Right renal cortex interstitium (tissue), 3 donors: ENCODE measurements at places on chromosomes 1 and 21. TPM values are rescaled to one million over a fixed set of nuclear protein-coding genes. Genes with fewer than 3 reads are reported as not detected.

CD1D gene
- 6.1 TPM for polyA plus RNA-seq

CSTB gene
- polyA plus RNA-seq, result 44.0 TPM

RGSL1 gene
- polyA plus RNA-seq, result 0.07 TPM

OR2T11 gene
- not detected for polyA plus RNA-seq

DMRTA2 gene
- polyA plus RNA-seq, result not detected

HMCN1 gene
- 59.8 TPM for polyA plus RNA-seq

RIPK4 gene
- 18.7 TPM for polyA plus RNA-seq

CCDC27 gene
- polyA plus RNA-seq, result 0.30 TPM

GPR37L1 gene
- 0.03 TPM for polyA plus RNA-seq

TEX38 gene
- polyA plus RNA-seq, result 0.28 TPM

HMGCS2 gene
- polyA plus RNA-seq, result 44.8 TPM

C1orf141 gene
- polyA plus RNA-seq, result 0.23 TPM

SYCP1 gene
- 0.15 TPM for polyA plus RNA-seq

C1QC gene
- 13.7 TPM for polyA plus RNA-seq

SPSB1 gene
- 11.8 TPM for polyA plus RNA-seq

FHAD1 gene
- polyA plus RNA-seq, result 3.2 TPM

LIPI gene
- polyA plus RNA-seq, result 0.19 TPM

PRRX1 gene
- 2.3 TPM for polyA plus RNA-seq

CD53 gene
- polyA plus RNA-seq, result 6.7 TPM

MAP3K7CL gene
- polyA plus RNA-seq, result 6.3 TPM

TAS1R3 gene
- polyA plus RNA-seq, result 0.29 TPM

TFF2 gene
- not detected for polyA plus RNA-seq

IQCC gene
- polyA plus RNA-seq, result 7.2 TPM

BSND gene
- polyA plus RNA-seq, result 5.9 TPM

OR6K6 gene
- polyA plus RNA-seq, result not detected

ELAPOR1 gene
- 1.8 TPM for polyA plus RNA-seq

PALMD gene
- 2.5 TPM for polyA plus RNA-seq

KIF14 gene
- polyA plus RNA-seq, result 6.5 TPM

OR2T35 gene
- not detected for polyA plus RNA-seq

ROR1 gene
- polyA plus RNA-seq, result 35.7 TPM

ZNF695 gene
- polyA plus RNA-seq, result 3.5 TPM

OR2T10 gene
- 0.24 TPM for polyA plus RNA-seq

EDN2 gene
- polyA plus RNA-seq, result 4.0 TPM

DMBX1 gene
- not detected for polyA plus RNA-seq

KRTCAP2 gene
- 153 TPM for polyA plus RNA-seq

KCNH1 gene
- 0.31 TPM for polyA plus RNA-seq

TRIM63 gene
- polyA plus RNA-seq, result 0.85 TPM

ATXN7L2 gene
- 6.0 TPM for polyA plus RNA-seq

ZFP69B gene
- polyA plus RNA-seq, result 5.3 TPM

TCEA3 gene
- 32.3 TPM for polyA plus RNA-seq
